ENCODE measurements at places on chromosomes 5 and 9.
A peak's percentile ranks its signal among the peaks of the same experiment; 100 is the strongest.

GRCh38 chr5:86115164-86115563, 502.6 kb upstream of the COX7C start:
- DNase-seq, result no peak

GRCh38 chr9:121505903-121506735, 6.5 kb upstream of the GGTA1 start:
- DNase-seq, result no peak

DNA sequence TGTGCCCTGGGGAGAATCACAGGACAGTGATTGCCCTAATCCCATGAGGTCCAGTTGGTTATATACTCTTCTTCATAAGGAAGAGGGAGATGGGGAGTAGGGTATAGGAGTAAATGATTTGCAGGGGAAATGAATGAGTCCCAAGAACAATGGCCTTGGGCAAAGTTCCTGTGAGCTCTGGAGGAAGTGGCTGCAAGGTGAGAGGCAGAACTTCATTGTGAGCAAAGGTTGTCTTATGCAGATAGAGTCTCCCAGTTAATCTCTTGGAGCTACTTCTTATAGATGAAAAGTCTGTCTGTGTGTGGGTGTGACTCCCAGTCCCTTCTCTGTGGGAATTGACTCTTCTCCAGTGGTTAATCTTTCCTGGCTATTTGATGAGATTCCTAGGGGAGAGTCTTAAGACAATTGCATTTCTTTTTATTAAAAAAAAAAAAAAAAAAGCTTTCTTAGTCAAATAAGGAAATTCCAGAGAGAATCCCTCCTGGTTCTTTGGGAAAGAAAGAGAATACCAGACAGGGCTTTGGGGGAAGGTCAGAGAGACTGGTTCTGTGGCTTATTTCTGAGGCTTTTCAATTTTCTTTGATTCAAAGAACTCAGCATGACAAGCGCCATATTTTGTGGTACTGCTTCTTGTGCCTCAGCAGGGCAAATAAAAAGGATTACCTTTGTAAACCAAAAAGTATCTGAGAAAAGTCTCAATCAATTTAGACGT, 33.6 kb upstream of the MEGF10 start:
- DNase-seq, result no peak

GRCh38 chr9:94096819-94097577, 12.7 kb downstream of the PTPDC1 start:
- DNase-seq, result no peak

GRCh38 chr5:13830536-13830935, 114.0 kb downstream of the DNAH5 start:
- no peak for DNase-seq

- no peak for DNase-seq
Measured at GRCh38 chr5:126961128-126961527, 69.2 kb downstream of the MARCHF3 start.

DNA sequence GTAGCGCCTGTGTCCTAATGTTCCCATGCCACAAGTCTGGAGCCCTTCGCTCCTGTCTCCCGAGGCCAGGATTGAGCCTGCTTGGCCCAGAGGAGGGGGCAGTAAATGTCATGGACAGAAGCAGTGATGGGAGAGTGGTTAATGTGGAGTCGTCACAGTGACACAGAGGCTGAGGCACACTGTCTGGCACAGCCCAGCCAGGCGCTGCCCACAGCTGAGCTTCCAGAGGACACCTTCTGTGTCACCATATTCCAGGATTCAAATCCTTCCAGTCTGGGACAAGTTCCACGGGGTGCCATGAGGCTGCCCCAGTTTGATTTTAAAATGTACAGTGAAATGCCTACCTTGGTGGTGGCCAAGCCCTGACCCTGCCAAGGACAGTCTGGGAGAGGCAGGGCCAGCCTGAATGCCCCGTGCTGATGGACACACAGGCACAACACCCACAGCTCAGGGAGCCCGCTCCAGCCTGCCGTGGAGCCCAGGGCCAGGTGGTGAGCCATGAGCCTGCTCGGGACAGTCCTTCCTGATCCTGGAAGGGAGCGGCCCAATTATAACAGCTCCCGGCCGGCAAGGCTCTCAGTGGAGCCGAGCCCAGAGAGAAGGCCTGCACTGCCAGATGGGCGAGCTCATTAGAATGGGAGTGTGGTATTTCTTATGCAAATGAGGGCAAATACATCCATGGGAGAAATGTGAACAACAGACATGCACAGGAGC, 99.1 kb upstream of the RUFY1 start:
- no peak for DNase-seq

DNA sequence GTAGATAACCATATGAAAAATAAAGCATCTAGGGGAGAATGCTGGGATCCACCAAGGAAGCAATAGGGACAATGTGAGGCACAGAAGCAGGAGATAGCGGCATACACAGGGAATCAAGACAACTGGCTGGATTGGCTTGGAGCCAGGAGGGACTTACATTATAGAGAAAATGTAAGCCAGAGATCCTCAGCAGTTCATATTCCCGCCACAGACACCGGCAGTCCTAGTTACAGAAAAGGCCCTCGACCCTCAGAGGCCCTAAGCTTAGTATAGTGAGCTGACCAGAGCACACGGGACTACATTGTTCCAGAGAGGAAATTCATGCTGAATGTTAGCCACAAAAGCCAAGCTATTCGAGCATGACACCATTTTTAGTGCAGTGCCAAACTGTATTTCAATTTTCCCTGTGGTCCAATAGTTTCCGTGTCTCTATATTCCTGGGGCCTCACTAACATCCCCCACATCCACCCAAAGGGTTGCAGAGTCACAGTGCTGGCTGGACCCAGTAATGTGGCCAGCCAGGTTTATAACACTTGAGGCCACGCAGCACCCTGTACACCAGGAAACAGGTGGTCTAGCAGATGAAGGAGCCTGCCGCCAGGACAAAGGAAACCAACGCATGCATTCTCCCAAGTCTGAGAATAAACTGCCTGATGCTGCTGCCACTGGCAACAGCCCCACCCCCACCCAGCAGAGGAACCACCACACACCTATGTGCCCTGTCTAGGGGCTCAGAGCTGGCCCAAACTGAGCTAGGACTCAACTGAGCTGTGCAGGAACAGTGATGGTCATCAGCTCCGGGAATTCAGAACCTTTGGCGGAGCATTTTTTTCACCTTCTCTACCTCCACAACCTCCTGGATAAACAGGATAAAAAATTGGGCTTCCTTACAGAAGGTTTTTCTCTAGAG, 693.2 kb upstream of the CHD1 start:
- no peak for DNase-seq

- no peak for DNase-seq
Measured at GRCh38 chr9:77647267-77648233, 572 bp downstream of the GNA14 start.

- DNase-seq, result no peak
Measured at GRCh38 chr5:166276006-166276405, 2015.4 kb upstream of the WWC1 start.

DNA sequence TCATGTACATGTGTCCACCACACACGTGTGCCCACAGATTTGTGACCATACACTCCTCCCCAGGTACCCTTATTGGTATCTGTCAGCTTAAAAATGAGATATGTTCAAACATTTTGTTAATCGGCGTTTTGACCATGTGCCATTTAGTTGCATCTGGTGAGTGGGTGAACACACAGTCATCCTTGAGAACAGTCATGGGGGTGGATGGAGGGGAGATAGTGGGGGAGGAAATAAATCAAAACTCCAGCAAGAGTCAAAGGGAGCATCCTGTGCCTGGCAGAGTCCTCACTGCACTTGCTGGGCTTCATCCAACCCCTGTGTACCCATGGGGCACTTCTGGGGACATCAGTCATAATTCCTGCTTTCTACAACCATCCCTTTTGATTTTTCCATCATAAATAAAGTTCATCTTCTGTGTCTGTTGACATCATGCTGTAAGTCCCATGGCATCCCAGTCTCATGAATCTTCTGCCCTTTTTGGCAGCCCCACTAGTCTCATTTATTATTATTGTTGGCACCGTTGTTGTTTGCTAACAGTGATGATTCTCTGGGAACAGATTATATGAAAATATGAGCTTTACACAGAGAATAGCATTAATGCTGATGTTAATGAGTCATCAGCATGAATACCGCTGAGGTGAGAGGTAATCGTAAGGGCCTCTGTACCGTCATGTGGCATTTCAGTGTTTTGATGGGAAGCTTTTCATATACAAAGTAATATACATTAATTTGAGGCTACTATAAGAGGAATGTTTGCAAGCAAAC, 24.4 kb upstream of the CLK4 start:
- DNase-seq, result no peak

DNA sequence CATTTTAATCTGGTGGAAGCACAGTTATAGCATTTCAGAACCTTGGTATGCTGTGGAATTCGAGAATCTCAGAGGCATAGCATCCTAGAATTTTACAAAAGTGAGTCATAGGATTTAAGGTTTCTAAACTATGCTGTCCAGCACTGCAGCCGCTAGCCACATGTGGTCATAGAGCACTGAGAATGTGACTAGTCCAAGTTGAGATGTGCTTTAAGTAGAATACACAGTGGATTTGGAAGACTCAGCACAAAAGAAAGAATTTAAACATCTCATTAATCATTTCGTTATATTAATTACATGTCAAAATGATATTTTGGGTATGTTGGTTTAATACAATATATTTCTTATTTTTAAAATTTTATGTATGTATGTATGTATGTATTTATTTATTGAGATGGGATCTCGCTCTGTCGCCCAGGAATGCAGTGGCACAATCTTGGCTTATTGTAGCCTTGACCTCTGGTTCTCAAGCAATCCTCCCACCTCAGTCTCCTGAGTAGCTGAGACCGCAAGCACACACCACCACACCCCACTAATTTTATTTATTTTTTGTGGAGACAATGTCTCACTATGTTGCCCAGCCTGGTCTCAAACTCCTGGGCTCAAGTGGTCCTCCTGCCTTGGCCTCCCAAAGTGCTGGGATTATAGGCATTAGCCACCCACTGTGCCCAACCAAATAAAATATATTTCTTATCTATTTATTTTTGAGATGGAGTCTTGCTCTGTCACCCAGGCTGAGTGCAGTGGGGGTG, 20.4 kb upstream of the RPS14 start:
- no peak for DNase-seq

DNA sequence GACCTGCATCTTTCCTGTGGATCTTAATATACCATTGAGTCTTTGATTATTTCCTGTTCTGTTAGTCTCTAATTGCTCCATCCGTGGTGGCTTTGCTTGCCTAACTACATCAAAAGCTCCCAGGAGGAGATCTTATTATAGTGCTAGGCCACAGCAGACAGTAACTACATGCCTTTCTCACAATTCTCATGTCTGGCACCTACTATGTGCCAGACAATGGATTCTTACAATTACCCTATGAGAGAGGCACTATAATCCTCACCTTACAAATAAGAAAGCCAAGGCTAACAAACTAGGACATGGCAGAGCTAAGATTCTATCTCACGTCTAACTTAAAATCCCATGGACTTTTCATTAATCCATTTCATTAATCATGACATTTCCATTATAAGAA, 70.3 kb upstream of the TARS1 start:
- DNase-seq, result no peak

GRCh38 chr5:2282034-2282690, 399.4 kb upstream of the IRX4 start:
- DNase-seq, result no peak

GRCh38 chr5:37658440-37658839, 181.4 kb downstream of the GDNF start:
- no peak for DNase-seq

DNA sequence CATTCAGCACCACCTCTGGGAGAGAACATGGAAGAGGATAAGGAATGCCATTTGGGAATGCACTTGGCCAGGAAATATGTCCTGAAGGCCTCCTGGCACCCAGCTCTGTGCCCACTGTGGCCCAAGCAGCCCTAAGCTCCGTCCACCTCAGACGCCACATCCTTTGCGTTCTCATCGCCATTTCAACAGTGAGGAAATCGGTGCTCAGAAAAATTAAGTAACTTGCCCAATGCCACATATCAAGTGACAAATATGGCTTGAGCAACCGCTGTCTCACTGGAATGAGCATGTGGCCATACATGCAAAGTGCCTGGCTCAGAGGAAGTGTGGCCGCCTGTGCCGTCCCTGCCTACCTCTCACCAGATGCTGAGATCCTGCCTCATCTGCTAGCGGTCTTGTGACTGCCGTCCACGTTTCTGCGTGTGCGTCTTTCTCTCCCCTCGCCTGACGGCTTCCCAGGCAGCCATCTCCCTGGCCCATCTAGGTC, 984 bp upstream of the DOK3 start:
- no peak for DNase-seq

- no peak for DNase-seq
Measured at GRCh38 chr5:69074664-69075521, 18.9 kb upstream of the SLC30A5 start.

- DNase-seq, result no peak
Measured at GRCh38 chr9:134221273-134222017, 57.1 kb upstream of the RNU6ATAC start.

DNA sequence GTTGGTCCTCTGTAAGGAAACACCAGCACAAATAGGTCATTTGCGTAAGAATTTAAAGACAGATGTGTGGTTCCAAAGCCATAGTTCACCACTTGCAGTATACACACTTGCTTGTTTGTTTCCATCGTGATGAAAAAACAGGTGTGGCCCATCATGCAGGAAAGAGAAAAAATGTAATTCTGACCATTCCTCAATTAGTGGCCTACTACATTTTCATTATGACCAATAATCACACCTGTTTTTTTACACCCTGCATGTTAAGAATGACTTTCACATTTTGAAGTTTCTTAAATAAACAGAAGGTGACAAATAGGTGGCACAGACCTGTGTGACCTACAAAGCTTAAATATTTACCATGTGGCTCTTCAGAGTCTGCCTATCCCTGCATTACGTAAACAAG, 2.2 kb upstream of the ICE1 start:
- DNase-seq, result peak; percentile 47

DNA sequence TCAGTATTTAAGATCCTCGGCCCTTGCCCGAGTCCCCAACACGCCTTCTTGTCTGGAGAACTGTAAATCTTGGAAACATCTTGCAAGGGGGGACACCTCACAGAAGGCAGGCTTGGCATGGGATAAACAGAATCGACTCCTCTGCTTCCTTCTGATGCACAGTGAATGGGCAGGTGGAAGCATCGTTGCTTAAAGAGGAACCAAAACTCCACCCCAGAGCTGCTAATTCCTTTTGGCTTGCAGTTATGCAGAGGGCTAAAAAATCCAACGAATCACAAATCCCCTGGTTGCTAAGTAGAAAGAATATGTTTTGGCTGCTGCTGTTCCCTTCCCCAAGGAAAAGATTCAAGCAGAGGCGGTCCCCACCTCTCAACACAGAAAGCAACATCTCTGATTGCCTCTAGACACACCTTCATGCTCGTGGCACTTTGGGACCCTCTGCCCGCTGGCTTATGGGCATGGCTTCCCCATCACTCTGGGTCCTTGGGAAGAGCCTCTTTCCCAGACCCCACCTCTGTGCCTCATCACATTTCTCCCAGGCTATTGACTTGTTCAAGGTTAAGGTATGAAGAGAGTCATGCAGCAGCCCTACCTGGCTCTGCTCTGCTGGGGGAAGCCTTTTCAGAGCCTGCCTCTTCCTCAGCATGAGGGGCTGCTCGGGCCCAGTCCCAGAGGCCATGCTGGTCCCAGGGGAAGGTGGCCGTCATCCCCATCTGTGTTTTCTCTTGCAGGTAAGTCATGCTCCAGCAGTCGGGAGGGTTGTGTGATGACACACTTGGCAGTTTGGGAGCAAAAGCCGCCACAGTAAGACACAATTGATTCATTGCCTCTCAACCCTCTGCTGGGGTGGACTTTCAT, 137.1 kb downstream of the KCNIP1 start:
- DNase-seq, result no peak

Data from LNCaP clone FGC (cell line).